ENCODE measurements at places on chromosomes 12 and 14.

DNA sequence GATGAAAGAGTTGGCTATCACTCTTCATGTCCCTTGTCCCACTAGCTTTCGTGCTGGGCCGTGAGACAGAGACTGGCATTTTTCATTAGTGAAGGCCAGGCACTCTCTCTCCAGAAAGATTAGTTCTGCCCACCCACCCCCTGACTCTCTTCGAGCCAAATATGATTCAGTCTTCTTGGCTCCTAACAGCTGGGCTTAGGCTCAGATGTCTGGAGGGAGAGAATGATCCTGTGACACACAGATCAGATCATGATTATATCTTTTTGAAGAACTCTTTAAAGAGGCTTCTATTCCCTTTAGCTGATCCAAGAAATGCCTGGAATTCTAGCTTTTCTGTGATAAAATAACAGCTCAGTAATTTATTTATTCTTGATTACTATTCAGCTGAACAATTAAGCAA lies 5.2 kb upstream of the GNG2 start:
- no peak for DNase-seq

- no peak for DNase-seq
Observed at GRCh38 chr12:92648242-92649031, 54.4 kb upstream of the PLEKHG7 start.

GRCh38 chr14:93533842-93534241 lies 103.1 kb downstream of the UNC79 start:
- no peak for DNase-seq

GRCh38 chr12:123773375-123773774 lies 11.3 kb downstream of the DNAH10 start:
- no peak for DNase-seq

DNA sequence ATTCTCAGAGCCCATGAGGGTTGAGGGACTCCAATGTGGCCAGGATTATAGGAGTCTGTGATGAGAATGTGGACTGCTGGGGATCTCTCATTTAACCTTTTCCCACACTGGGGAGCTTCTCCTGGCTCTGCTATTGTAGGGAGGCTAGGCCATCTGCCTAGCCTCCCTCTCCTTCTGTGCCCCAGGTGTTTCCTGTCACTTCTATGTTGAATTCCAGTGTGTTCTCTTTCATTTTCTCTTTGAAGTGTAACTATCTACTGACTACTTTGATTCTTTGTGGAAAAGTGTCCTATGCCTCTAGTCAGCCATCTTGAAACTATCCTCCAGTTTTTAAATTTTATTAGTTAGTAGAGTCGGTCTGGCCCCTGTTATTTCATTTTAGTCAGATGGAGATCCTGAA lies 53.4 kb upstream of the ABCD2 start:
- no peak for DNase-seq
